NCI-H2081 treated with DMSO at 0.1 percent for 48 hours (cell line): ENCODE measurements at places on chromosomes 5 and 9.

GRCh38 chr5:178474562-178475184, 115.5 kb downstream of the COL23A1 start:
- DNase-seq: no peak

GRCh38 chr5:108858959-108859358, 111.3 kb downstream of the FER start:
- DNase-seq: no peak

GRCh38 chr9:1606253-1606652, 408.9 kb upstream of the SMARCA2 start:
- no peak for DNase-seq

DNA sequence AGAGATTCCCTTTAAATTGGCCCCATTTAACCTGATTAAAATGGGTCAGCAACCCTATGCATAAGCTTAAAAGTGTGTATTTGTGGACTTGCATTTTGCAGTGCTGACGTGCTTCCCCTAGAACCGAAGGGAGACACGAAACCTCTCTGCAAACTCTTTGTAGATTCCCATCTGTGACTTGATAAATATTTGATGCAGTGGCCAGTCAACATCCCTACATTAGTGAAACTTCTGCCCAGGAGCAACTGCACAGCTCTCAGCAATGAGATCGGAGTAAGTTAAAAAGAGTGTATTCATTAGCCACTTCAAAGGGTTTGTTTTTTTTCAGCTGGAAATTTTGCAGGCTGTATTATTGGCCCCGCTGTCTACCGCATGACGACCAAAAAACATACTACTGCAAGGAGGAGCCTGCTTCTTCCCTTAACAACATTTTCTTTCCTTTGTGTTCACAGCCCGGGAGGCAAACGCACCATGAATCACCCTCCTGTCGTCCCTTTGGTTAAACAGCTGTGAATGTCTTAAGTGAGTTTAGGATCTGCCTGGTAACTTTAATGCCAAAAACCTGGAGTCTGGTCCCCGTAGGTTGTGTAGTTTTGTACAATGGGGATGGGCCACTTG, 38.0 kb upstream of the TCERG1 start:
- DNase-seq: no peak

GRCh38 chr9:8613346-8613825, 813.8 kb upstream of the DMAC1 start:
- no peak for DNase-seq

- no peak for DNase-seq
Measured at GRCh38 chr5:17379100-17379951, 118.7 kb upstream of the TAF11L2 start.

GRCh38 chr9:109248133-109248581, 72.7 kb downstream of the EPB41L4B start:
- DNase-seq: no peak

DNA sequence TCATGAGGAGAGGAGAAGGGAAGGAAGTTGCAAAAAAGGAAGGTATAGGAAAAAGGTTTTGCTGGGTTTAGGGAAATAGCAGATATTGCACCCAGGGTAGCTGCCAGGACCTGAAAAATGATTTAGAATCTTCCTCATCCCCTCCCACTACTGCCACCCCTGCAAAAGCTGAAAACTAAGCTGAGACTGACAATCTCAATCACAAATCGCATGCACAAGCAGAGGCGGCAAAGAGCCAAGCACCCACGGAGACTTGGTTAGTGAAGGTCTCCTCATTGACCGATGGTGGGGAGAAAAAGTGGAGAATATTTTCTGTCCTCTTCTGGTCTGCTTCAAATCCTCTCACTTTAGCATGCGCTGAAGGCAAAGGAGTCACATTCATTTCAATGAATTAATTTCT, 39.1 kb upstream of the PAM start:
- no peak for DNase-seq

DNA sequence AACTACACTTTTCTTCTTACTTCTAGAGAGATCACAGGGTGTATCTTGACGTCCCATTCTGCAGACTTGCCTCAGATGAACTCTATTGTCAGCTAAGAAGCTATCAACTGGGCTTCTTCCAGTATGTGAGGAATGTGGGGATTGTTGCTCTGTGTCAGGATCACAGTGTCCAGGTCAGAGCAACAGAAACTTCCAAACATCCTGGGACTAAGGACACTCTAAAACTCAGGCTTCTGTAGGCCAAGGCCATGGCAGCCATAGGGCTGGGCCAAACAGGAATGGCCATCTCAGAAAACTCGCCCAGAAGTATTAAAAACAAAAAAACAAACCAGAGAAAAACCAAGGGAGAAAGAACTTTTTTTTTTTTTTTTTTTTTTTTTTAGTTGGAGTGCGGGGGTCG, 210.0 kb upstream of the CLINT1 start:
- DNase-seq: no peak

- no peak for DNase-seq
Measured at GRCh38 chr5:17799521-17799920, 165.3 kb downstream of the TAF11L14 start.

GRCh38 chr9:134919303-134919702, 1.6 kb upstream of the FCN1 start:
- no peak for DNase-seq

GRCh38 chr5:18314192-18314778, 680.0 kb downstream of the TAF11L14 start:
- peak; percentile 25 for DNase-seq

- no peak for DNase-seq
Measured at GRCh38 chr5:150662731-150663516, 1.9 kb downstream of the MYOZ3 start.

- no peak for DNase-seq
Measured at GRCh38 chr5:65818592-65818991, 96.6 kb downstream of the NLN start.

GRCh38 chr5:173328844-173329490, 753 bp upstream of the STC2 start:
- no peak for DNase-seq
